ENCODE measurements at places on chromosomes 2 and 18.

- no peak for DNase-seq
These were observed 183.8 kb downstream of the TFCP2L1 start for GRCh38 chr2:121101093-121101715.

GRCh38 chr2:227430639-227431038, 41.3 kb upstream of the AGFG1 start:
- DNase-seq, result no peak

DNA sequence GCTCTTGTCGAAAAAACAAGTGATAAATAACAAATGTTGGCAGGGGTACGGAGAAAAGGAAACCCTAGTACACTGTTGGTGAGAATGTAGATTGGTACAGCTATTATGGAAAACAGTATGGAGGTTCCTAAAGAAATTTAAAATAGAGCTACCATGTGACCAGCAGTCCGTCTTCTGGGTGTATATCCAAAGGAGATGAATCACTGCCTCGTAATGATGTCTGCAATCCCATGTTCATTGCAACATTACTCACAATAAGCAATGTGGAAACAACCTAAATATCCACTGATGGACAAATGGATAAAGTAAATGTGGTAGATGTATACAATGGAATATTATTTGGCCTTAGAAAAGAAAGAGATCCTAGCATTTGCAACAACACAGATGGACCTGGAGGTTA, 50.6 kb downstream of the SLC16A14 start:
- DNase-seq, result no peak

DNA sequence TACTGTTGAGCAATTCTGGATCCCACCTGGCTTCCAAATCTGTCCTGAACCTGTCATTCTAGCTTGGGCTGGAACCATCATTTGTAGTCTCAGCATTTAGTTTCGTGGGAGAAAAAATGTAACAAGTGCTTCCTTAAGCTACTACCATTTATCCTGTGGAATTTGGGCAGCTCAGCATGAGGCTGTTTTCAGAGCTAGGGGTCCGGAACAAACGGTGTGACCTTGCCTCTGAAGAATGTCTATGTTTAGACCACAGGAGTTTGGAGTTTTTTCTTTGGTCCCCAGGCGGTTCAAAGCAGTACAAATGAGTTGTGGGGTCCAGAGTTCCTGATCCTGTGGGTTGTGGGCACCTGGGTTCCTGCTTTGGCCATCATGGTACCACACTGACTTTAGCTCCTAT, 59.1 kb upstream of the TMEM178A start:
- DNase-seq, result no peak

DNA sequence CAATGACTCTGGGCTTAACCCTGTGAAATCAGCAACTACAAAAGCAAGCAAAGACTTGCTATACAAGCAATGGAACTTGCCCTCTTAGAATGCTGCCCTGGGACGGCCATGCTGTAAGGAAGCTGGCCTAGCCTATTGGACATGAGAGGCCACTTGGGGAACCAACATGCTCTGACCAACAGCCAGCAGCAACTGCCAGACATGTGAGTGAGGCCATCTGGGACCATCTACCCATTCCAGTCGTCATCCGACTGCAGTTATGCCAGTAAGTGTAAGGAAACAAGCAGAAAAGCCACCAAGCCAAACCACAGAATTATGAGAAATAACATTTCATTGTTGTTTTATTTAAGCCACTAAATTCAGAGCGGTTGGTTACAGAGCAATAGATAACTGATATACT, 40.9 kb downstream of the CLASP1 start:
- DNase-seq, result no peak

All from K562 (cell line).